Choroid plexus epithelial cell (primary cell): ENCODE measurements at places on chromosomes 3 and 15.

GRCh38 chr3:35867791-35868190 is 228.5 kb downstream of the ARPP21 start:
- no peak for DNase-seq

DNA sequence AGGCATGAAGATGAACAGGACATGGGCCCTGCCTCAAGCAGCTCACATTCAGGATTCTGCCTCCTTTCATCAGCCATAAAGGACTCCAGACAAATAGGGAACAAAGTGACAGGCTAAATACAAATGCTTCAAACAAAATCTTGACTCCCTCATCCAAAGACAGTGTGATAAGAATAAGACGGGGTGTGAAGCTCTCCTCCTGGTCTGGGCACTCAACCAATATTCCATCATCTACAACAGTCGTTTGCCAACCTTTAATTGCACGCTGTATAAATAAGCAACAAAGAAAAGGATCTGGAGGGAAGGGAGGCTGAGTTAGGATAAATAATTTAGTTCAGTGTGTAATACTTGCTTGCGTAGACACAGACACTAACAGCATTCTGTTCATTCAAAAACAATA is 5.4 kb downstream of the CCDC54 start:
- no peak for DNase-seq

DNA sequence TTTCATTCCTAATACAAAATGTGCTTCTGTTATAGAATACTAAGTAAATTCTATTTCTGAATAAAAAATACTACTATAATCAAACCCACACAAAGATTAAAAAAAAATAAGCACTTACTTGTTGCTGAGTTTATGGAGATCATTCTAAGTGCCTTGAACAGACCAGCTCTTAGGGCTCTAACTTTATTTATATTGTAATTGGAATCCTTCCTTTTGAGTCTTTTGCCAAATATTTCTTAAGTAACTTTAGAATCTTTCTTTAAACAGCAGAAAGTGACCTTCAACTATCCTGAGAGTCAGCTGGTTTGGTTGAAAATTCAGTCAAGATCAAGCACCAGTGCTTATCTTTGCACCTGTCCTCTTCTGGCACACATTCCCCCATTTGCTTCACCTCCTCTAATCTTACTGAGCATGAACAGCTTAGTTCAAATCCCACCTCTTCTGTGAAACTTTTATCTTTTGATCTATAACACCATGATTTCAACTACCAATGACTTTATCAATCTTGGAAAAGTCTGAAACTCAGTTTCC is 149.3 kb downstream of the VPS13C start:
- peak; percentile 30 for DNase-seq

- DNase-seq: peak; percentile 52
Measured at GRCh38 chr3:188051801-188052168, 102.2 kb upstream of the LPP start.

GRCh38 chr3:124903896-124904834 is 17.0 kb upstream of the ITGB5 start:
- no peak for DNase-seq

DNA sequence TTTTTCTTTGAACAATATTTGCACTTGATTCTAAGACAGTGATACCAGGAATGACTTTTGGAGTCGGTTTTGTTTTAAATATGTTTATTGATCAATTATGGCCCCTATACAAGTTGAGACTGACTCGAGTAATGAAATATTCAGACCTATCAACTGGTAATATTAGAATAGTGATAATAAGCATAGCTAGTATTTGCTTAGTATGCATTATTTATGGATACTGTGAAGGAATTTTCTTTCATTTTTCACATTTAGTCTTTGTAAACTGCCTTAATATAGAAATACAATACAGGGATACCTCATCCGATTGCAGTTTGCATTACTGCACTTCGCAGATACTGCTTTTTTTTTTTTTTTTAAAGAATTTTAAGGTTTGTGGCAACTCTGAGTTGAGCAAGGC is 107.9 kb downstream of the CNTN4 start:
- no peak for DNase-seq

GRCh38 chr15:85810075-85810474 is 15.3 kb upstream of the KLHL25 start:
- DNase-seq: no peak

DNA sequence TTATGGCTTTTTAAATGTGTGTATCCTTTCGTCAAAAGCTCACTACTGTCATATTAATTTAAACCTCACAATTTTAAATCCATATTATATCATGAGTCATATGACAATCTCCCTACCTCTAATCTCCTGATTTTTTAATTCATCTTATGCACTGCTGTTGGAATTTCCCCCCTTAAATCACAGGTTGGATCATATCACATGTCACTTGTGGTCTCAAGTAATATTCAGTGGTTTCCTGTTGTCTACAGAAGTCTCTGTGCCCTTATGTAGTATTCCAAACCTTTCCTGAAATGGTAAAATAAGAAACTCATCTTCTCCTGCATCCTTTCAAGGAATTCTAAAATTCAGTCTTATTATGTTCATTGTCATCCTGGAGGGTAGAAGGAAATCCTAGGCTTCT is 116.0 kb upstream of the CBLB start:
- DNase-seq: no peak

DNA sequence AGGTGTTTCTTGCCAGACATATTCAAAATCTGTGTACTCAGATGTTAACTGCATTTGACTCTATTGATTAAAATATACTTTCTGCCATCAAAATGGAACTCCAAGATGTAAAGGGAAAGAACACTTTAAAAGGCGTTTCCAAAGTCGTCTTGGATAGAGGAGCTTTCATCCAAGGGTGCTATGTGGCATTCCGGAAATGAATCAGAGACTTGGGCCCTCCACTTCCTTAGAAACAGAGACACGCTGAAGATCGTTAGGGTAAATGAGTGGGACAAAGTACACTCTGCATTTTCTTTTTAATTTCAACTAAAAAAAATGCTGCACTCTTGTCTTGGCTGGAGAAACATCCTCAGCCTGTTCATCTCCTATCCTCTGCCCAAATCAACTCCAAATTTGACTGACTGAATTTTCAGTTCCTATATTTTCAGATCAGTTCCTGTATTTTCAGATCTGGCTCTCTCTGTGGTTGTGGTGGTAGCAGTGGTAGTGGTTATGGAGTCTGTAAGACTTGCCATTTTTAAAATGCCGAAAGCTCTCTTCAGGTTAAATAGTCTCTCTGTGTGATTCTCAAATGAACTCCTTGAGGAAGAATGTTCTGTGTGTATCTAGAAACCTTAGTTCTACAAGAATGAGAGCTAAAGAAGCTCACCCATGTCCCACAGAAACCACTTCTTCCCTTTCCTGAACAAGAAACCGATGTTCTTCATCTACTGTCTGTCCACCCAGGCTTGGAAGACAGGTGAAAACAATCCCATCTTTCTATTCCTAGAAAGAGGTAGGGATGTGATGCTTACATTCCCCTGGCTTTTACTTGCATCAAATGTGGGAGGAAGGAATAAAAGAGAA is 156.8 kb upstream of the ICE2 start:
- DNase-seq: peak; percentile 19

DNA sequence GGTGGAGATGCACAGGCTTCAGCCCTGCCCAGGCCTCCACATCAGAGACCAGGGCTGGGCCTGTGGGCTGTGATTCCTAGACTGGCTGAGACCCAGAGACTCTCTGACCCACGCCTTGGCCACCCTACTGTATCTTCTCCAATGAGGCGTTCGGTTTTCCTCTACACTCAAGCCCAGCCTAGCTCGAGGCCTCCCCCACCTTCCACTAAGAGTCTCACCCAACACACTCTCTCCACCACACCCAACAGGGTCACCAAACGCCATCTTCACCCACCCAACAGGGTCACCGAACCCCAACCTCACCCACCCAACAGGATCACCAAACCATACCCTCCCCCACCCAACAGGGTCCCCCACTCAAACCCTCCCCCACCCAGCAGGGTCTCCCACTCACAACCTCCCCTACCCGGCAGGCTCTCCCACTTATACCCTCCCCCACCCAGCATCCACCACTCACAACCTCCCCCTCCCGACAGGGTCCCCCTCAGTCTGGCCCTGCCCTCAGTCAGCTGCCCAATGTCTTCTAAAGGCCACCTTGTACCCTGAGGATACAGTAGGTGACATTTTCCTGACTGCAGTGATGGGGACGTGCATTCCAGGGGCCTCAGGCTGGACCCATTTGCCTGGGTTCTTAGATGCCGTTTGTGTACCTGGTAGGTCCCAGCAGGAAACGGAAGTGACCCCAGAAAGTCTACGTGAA is 20.4 kb downstream of the CFAP100 start:
- DNase-seq: no peak
